ENCODE measurements at places on chromosomes 12 and 14.

GRCh38 chr14:82388488-82388887 lies 854.8 kb upstream of the SEL1L start:
- no peak for DNase-seq

DNA sequence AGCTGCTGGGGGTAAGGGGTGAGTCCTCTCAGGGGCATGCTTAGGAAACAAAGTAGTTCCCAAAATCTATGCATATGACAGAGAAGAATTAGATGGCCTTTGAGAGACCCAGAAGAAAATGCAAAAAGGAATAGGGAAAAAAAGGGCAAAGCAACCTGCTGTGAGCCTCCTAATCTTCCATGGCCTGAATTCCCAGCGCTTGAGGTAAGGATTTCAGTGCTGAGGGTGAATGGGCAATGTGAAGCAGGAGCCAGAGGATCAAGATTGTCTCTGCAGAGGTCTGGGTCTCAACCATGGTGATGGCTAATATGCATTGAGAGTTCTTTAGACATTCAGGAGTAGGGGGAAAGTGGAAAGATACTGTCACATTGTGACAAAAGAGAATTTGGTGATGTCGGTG lies 31.5 kb downstream of the GPR65 start:
- DNase-seq: no peak

- DNase-seq: no peak
Measured at GRCh38 chr12:42360747-42361403, 34.9 kb downstream of the PPHLN1 start.

DNA sequence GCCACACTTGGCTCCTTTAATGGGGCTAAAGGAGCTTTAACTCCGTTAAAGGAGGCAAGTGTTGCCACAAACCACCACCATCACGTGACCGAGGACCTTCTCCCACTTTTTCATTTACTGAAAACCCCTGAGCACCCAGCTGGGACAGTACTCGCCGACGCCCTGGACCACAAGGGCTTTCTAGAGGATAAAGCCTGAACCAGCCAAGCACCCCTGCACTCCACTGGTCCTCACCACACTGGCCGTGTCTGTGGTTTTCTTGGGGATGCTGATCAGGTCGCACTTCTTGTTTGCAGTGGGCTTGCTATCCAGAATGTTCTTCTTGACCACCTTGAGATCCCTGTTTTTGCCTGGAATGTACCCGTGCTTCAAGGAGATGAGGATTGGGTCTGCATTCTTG lies 14.7 kb upstream of the SELPLG start:
- DNase-seq: no peak

DNA sequence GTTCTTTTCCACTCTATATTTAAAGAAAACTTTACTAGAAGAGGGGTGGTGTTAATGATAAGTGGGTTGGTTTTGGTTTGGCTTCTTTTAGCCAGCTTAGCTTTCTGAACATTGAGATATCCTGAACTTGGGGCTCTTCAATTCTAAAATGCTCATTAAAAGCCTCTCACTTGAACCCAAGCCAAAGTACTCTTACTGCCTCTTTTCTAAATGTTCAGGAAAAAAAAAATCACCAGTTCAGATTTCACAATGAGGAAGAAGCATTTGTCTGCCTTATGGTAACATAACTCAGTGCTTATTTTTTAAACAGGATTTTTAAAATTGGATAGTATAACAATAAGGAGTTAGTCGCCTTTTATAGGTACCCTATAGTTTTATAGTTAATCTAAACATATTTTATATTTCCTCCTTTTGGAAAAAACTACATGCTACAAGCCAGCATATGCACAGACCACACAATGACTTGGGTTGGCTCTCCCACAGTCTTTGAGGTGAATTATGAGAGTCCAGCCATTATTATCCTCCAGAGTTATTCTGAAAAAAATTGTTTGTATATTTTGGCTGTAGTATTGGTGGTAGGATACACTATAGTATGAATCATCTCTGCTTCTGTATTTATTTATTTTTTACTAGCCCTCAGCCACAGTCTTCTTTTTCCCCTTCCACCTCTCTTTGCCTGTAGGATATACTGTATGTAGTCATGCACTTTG lies 195.5 kb upstream of the TMPO start:
- no peak for DNase-seq

DNA sequence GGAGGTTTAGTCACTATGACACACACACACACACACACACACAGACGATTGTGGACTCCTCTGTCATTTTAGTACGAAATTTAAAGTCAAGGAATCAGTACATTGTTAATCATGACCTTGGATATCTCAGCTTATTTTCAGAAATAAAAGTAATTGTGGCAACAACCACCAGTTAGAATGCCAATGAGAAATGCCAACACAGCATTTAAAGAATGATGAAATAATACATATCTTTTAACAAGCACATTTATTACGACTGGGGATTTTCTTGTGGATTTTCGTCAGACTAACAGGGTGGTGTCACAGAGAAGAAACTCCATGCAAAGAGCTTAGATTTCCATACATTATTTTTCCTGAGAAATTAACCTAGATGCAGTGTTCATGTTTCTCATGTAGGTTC lies 1289.4 kb downstream of the AACS start:
- no peak for DNase-seq

GRCh38 chr14:28652782-28653181 lies 113.8 kb upstream of the FOXG1 start:
- DNase-seq: no peak

GRCh38 chr12:92945659-92946220 lies 16.6 kb upstream of the EEA1 start:
- no peak for DNase-seq

DNA sequence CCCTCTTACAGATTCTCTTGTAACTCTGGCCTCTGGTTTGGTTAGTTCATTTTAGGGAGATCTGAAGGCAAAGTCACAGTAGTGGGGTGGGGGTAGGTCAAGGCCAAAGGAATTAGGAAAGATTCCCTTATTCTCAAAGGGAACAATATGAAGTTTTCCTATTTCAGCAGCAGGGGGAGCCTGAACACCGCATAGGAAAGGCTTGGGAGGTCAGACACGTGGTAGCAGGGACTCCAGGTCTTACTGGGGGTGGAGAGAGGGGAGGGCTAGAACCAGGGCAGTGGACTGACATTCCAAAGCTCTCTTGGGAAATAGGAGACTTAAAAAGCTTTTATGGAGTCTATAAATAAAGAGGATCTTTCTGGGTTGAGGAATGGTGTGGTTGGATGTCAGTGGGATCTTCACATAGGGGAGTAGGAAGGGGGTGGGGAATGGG lies 1.3 kb downstream of the ZC3H10 start:
- peak; percentile 95 for DNase-seq

GRCh38 chr12:108888031-108888430 lies 8.1 kb downstream of the DAO start:
- DNase-seq: no peak
